ENCODE measurements at places on chromosomes 16 and 17.

GRCh38 chr17:79433379-79433778, 177.5 kb downstream of the RBFOX3 start:
- DNase-seq: no peak

DNA sequence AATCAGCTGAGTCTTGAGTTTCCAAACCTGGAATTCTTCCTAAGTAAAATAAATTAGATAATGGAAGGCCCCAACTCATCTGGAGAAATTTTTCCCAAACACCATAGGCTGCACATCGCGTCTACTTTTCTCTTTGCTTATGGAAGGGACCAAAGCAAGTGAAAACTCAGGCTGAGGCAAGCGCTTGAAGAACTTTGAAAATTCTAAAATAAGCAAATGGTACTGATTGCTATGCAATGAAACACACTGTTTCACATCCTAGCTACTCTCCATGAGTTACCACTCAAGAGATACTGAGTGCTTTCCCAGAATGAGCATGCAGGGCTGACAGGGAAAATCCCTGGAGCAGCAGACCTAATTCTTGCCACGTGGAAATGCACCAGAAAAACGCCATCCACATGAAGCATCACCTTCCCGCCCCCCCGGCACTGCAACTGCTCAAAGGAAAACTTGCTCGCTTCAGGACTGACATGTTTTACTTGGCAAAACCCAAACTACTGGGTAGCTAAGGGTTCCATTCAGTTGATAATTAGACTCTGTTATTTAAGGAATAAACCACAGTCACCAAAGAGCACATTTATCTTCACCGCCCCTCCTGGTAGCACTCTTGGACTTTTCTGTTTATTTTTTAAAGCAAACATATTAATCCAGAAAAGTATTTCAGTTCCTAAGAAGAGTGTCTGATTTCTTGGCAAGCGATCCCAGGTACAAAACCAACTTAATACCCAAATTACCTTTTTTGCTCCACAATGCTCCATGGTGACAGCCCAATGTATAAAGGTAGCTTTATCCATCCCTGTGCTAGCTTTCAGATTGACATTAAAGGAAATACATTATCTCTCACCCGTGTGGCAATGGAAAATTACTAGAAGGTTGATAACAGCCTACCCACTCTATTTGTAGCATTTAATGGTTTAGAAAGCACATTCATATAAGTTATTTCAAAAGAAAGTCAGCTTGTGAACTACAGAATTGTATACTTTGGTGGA, 62.5 kb downstream of the WDR59 start:
- no peak for DNase-seq

DNA sequence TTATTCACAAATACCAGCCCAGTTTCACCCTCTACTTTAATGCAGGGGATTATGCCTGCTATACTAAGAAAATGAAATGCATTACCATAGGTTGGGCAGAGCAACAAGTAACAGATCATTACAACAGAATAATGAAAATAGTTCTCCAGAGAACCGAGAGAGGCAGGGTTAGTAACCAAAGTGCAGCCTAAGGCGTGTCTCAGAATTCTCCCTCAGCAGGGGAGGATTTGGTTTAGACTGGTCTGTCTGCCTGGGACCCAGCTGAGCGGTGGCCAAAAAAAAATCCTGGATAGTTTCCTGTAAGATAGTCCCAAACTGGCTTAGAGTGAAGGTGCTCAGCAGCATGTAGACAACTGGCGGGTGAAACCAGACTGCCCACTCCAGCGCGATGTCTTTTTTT, 30.8 kb upstream of the ADCY7 start:
- DNase-seq: no peak

- peak; percentile 49 for DNase-seq
These were observed 196.1 kb downstream of the GSG1L start for GRCh38 chr16:27867122-27868110.

GRCh38 chr17:34384271-34384670, 21.2 kb upstream of the CCL1 start:
- DNase-seq: no peak

GRCh38 chr17:69090365-69090764, 29.6 kb upstream of the ABCA9 start:
- DNase-seq: no peak

GRCh38 chr17:59699786-59700185, 7.4 kb downstream of the PTRH2 start:
- no peak for DNase-seq

DNA sequence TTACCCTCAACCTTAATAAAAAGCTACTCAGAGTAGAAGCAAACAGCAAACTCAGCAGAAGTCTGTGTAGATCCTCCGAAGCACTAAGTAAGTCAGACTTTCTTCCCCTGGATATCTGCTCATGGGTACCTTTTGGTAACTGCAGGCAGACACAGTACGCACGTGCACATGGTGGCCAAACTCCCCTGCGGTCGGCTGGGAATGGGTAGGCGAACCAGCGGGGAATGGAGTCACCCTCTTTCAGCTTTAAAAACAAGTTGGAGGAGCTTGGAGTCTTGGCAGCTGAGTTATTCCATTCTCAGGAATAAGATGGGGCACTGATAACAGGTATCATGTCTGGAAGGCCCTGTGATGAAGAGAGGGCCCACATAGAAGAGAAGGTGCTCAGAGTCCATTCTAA, 16.3 kb downstream of the CYB561 start:
- DNase-seq: no peak

- DNase-seq: no peak
These were observed 565 bp downstream of the MAP3K3 start for GRCh38 chr17:63622574-63623390.

- DNase-seq: no peak
These were observed 17.1 kb downstream of the SPIRE2 start for GRCh38 chr16:89845417-89845816.

DNA sequence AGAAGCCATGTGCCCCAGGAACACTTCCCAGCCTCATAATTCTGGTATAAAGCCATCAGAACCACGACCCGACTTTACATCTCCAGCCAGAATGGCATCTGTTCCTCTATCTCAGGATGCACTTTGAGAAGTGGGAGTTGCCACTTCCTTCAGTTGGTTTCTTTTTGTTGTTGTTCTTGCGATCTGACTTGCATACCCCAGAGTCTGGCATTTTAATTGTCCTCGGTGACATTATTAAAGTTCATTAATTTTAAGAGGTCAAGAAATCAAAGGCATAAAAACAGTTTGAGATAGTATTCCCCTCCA, 13.5 kb downstream of the MARCHF10 start:
- no peak for DNase-seq

- peak; percentile 12 for DNase-seq
These were observed 93.9 kb downstream of the MSI2 start for GRCh38 chr17:57350266-57350665.

GRCh38 chr17:54085020-54085419, 262.3 kb downstream of the KIF2B start:
- DNase-seq: no peak

GRCh38 chr16:20380782-20381181, 23.8 kb downstream of the PDILT start:
- no peak for DNase-seq

GRCh38 chr17:83100853-83101391, 21.5 kb downstream of the METRNL start:
- DNase-seq: no peak

DNA sequence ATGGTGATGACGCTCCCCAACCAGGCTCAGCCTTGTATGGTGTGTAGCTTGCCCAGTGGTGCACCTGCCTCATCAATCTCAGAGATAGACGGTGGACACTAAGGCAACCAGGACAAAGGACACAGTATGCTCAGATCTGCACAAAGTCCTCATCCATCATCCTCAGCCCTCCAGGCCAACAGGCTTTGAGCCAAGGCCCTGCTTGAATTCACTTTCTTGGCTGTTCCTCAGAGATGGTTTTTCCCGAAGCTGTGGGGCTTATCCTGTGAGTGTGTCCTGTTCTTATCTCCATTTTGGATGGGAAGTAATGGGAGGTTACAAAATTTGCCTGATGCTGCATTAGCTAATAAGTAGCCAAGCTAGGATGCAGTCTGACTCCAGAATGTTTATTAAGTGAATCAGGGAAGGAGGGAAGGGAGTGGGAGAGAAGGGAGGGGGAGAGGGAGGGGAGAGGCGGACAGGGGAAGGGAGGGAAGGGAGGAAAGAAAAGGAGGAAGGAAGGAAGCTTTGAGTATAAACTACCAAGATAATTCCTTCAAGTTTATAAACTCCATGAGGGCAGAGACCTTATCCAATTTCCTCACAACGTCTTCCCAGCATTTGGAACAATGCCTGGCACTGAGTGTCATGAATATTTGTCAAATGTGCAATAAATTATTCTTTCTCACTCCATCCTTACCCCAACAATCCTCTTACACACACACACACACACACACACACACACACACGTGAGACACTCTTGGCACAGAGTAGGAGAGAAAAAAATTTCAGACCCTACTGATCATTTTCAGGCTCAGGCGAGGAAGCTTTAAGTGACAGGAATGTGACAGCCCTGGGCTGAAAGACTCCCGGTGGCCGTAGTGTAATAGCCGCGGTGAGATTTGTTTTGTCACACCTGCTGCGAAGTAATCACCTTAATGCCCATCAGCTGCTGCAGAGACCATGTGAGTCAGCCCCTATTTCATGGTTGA, 84.3 kb downstream of the BMERB1 start:
- no peak for DNase-seq

GRCh38 chr16:50464325-50465290, 83.6 kb upstream of the NKD1 start:
- no peak for DNase-seq

DNA sequence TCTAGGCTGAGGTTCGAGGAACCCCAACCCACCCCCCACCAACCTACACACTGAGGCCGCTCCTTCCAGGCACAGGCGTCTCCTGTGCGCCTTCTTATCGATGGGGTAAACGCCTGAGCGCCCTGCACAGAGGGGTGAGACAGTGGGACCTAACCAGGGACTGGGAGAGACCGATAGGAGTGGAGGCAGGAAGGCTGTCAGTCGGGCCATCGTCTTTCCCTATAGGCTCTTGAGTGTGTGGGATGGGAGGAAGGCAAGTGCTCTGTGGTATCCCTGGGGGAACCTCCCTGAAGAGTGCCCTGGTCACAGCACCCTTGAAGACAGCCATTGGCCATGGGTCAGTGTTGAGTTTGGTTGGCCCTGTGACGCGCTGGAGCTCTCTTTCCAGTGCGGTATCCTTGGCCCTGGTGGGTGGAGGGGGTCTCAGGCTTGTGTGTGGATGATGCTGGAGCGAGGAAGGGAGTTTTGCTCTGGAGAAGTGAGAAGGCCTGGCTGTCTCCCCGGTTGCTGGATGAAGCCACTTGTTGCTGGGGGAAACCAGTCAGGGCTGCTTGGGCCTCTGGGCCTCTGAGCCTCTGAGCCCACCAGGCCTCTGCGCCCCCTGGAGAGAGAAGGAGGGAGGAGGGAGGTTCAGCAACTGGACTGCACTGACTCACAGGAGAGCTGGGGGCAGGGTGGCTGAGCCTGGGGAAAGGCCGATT, 1.7 kb downstream of the GPRC5C start:
- DNase-seq: no peak

GRCh38 chr16:67301080-67301782, 21.9 kb downstream of the PLEKHG4 start:
- DNase-seq: no peak

GRCh38 chr17:19263641-19264051, 26.5 kb downstream of the EPN2 start:
- DNase-seq: no peak

DNA sequence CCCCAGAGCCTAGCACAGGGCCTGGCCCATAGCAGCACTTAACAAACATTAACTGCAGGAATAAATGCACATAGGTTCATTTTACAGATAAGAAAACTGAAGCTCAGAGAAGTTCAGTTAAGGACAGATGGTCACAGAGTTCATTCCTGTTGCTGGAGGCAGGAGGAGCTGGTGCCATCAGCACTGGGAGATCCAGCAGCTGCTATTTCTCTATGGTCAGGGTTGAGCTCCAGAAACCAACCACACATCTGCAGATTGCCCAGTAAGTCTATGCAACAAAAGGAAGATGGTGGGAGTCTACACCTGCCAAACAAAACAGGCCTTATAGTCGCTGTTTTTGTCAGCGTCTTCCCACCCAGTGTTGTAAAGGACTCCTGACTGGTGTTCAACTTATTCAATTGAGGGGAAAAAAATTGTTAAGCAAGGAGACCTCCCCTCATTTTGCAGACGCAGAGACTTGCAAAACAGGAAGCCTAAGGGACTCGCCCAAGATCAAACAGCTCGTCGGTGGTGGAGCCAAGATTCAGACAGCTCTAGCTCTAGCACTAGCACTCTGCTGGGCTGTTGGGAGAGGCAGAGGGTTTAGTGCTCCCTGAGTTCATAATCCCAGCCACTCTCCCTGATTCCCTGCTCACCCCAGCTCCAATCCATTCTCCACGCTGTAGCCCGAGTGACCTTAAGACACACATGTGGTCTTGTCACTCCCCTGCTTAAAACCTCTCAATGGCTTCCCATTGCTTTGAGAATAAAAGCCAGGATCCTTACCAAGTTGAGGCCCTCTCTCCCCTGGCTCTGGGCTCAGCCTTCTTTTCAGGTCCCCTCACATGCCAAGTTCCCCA, 9.0 kb downstream of the NOG start:
- no peak for DNase-seq
